ENCODE measurements at places on chromosomes 12 and 14.
A peak's percentile ranks its signal among the peaks of the same experiment; 100 is the strongest.

- DNase-seq: no peak
Measured at GRCh38 chr12:60096727-60097126, 500.9 kb downstream of the SLC16A7 start.

GRCh38 chr14:57735276-57735675, 130.6 kb downstream of the SLC35F4 start:
- DNase-seq: no peak

GRCh38 chr12:29343022-29343799, 37.8 kb downstream of the ERGIC2 start:
- DNase-seq: no peak

DNA sequence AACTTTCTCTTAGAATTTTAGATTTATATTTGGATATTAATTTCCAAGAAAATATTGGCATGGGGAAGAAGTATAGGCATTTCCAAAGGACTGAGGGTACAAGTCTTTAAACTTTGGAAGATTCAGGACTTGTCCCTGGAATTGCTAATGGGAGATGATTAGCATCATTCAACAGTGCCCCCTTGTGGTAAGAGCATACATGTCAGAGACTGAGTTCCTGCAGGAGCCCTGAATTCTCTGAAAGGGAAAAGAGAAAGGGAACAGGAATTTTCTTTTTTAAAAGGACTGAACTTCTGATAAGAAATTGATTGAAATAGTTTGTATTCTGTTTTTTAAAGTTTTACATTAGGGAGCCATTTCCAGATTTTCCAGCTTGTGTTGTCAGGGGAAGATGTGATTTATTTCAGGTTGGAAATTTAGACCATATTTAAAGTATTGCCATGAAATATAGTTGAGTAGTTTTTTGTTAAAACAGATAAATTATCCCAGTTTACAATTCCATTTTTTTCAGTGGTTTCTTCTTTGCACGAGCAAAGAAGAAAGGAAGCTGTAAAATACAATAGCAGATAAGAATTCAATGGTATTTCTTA, 44.0 kb upstream of the REP15 start:
- DNase-seq: peak; percentile 61

DNA sequence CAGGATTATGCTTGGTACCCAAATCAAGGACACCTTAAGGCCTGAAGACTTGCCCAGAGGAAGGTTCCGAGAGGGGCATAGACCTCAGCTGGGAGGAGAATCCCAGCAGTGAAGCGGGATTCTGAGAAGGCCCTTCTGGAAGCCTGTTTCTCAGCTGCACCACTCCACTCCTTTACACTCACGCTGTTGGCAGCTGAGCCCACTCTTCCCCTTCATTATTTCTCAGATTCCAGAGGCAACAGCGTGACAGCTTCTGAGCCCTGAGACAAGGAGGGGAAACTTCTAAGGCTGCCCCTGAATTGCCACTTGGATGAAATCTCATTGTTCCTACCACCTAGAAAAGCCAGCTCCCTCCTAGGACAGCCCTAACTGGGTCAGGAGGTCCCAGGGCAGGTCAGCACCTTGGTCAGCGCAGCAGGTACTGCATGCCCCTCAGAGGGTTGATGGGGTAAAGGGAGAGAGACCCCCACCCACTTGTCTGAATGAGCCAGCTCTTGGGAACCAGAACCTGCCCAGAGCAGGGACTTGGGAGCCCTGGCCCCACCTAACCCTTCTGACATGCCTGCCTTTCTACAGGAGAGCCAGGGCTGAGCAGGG, 53.9 kb downstream of the ISCA2 start:
- no peak for DNase-seq

- DNase-seq: no peak
Measured at GRCh38 chr14:101552786-101553231, 8.5 kb upstream of the DIO3 start.

DNA sequence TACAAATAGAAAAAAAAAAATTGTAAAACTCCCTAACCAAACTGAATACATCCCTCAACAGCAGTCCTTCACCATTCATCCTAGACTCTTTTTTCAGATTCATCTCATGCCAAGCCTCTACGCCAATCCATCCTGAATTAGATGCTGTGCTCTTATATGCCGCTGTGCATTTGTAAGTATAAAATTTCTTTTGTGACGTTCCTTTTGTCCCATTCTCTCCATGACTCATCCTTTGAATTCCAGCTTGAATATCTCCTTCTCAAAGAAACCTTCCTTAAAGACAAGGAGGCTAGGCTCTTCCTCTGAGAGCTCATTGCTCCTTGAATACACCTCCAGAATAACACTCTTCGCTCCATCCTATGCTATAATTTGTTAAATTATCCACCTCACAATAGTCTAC, 359.2 kb downstream of the RMST start:
- no peak for DNase-seq

DNA sequence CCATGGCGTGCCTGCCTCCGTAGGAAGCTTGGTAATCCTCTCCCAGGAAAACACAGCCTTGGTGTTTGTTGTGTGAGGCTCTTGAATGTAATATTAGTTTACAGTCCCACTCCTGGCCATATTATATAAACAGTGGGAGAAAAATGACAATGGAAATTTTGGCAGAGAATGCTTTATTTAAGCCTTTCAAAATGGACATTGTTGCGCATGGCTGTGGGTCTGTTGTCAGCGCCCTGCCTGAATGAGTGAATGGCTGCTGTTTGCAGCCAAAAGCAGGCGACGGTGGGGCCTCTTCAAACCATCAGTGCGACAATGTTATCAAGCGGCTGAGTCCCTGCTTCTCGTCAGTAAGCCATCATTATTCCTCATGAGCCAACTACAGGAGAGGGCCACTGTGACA, 201.8 kb upstream of the RMST start:
- no peak for DNase-seq

All from neural crest cell (in vitro differentiated cells).